ENCODE measurements at places on chromosomes 12 and 14.

- no peak for DNase-seq
Observed at GRCh38 chr12:128339631-128340030, 72.7 kb downstream of the TMEM132C start.

- DNase-seq = no peak
Observed at GRCh38 chr12:76622915-76623314, 63.3 kb upstream of the OSBPL8 start.

- DNase-seq = no peak
Observed at GRCh38 chr12:51961834-51962233, 10.3 kb downstream of the ACVR1B start.

- DNase-seq = no peak
Observed at GRCh38 chr12:80553316-80553715, 109.3 kb downstream of the PTPRQ start.

GRCh38 chr14:64612021-64612380 lies 62.2 kb downstream of the PPP1R36 start:
- no peak for DNase-seq

DNA sequence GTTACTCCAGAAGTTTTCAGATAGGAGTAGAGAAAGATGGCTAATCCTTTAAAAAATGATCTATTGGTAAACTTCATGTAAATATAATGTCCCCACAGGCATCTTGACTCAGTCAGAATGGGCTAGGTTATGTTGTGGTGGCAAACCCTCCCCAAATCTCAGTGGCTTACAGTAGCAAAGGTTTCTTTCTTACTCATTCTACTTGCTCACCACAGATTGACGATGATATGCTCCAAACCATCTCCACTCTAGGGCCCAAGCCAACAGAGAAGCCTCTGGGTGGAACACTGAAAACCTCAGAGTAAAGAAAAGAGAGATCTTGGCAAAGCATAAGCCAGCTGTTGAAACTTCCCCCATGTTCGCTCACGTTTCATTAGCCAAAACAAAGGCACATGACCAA lies 146.4 kb downstream of the EMP1 start:
- DNase-seq = no peak

DNA sequence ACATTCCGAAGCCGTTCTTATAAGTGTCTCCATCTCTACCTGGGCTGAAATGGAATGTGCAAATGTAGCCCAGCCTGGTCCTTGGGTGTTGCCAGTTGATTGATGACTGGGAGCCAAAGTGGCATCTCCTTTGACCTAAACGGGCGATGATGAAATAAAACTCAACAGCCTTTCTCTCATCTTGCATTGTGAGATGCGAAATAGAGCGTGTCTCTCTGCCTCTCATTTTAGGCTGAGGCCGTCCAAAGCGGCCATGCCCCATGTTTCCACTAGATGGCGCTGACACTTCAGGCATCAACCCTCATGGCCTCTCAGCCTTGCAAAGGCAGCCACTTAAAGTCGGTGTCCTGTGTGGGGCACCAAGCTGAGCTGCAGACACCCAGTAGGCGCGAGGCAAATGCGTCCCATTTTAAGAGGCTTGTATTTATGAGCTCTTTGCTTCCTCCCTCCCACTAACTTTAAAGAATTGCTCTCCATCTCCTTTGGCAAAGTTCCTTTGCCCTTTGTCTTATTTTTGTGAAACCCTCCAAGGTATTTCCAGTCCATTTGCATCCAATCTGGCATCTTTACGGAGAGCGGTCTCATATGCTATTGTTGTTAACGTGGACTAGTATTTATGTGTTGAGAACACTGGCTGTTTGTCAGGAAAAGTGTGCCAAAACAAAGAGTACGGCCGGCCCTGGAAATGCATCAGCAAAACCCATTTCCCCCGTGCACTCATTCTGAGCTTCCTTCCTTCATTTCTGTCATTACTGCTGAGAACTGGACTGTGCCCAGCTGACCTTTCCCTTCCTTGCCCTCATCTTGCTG lies 25.0 kb downstream of the GPRC5A start:
- peak; percentile 55 for DNase-seq

- DNase-seq = no peak
Observed at GRCh38 chr12:87119713-87120112, 863.5 kb upstream of the MGAT4C start.

DNA sequence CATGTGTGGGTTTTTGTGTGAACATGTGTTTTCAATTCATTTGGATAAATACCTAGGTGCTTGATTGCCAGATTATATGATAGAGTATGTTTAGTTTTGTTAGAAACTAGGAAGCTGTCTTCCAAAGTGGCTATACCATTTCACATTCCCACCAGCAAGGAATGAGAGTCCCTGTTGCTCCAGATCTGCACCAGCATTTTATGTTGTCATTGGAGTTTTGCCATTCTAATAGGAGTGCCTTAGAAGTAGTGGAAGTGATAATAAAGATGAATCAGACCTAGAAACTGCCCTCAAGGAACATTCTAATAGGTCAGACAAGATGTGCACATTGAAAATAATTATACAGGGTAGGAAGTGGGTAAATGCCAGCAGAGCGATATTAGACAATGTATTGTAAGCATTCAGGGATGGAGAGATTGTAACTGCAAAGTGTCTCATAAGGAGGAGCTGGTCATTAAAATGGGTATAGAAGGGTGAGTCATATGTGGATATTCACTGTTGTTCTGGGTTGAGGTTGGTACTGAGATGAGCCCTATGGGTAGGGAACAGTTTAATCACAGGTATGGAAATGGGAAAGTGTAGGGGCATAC lies 71.4 kb downstream of the MNAT1 start:
- no peak for DNase-seq

GRCh38 chr12:3453990-3454680 lies 36.9 kb upstream of the PRMT8 start:
- DNase-seq = no peak

GRCh38 chr12:48750769-48751356 lies 34.4 kb upstream of the CCNT1 start:
- DNase-seq = no peak

- DNase-seq = no peak
Observed at GRCh38 chr14:104111301-104112112, 26.0 kb downstream of the ASPG start.

DNA sequence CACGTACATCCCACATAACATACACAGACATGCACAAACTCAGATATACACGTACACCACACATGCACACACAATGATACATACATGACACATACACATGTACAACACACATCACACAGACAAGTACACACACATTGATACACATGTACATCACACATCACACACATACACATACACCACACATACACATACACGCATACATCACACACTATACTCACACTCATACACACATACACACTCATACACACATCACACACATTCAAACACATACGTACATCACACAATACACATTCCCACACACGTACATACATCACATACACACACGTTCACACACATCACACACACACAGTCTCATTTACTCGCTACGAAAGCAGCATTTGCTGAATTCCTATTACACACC lies 4.5 kb downstream of the ZNF605 start:
- no peak for DNase-seq

GRCh38 chr14:78448164-78449094 lies 278.3 kb downstream of the NRXN3 start:
- peak; percentile 48 for DNase-seq

DNA sequence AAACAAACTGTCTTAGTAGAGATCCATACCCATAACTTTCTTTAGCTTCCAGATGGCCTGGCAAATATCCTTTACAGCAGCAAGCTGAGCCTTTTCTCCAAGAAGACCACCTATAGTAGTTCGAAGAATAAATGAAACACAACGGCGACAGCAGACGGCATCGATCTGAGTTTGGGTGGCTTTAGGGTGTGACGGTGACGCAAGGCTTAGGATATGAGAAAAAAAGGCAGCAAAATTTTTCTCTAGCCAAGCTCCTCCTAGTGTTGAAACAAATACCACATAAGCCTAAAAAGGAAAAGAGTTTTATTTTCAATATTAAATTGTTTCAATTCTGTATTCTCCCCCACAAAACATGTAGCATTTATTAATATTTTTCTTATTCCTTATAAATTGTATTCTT lies 33.3 kb downstream of the HEATR5A start:
- no peak for DNase-seq

DNA sequence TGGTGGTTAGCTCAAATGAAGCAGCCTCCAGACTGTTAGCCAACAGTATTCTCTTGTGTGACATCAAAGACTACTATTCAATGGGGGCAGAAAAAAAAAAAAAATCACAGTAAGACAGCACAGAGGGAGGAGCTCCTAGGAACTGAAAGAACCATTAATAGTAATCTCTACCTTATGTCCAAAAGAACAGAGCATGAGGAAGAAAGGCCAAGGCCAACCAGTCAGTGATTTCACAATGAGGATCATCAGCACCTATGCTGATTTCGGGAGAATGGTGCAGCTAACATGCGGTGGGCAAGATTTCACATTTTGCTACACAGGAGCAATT lies 66.3 kb upstream of the SOX5 start:
- no peak for DNase-seq

DNA sequence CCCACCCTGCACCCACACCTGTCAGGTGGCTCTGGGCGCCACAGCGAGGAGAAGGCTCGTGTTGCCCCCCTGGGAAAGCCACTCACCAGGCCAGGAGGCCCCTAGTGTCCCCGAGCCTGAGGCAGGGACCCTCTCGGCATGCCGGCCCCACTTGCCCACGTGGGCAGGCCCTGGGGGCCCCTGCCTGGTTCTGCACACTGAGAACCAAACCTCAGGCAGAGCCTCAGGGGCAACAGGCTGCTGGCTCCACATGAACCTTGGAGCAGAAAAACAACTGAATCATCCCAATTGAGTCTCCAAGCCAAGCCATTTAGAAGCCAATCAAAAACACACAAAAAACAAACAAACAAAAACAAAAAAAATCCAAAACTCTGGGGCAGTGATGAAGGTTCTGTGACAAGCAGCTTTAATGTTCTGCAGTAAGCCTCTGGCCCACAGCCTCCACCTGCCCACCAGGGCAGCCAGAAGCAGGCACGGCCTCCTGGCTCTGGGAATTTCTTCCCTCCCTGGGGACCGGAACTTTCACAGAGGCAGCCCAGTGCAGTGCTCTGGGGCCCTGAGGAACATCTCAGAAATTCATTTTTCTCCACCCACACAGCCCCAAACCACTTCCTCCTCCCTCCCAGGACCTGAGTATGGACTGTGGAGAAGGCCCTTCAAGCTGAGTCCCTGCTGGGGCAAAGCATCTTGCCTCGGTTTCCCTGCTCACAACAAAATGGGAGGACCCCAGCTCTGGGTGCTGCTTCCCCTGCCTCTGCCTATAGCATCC lies 90.2 kb downstream of the CHGA start:
- peak; percentile 20 for DNase-seq

DNA sequence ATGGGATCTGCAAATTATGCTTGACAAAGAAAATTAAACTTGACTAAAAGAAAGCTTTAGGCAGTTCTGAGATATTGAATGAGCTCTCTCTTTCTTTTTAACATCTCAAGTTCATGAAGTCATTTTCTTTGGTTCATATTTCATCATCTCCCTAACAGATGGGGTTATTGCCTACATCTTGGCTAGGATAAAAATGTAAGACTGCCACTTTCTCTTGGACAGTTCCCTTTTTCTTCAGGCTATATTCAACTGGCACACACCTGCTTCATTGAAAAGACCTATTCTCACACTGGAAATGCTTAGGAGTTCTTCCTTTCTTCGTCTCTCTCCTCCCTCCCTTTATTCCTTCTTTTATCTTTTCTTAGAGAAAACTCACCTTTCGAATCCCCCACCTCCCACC lies 355.9 kb upstream of the SEL1L start:
- peak; percentile 16 for DNase-seq

GRCh38 chr14:100714258-100714892 lies 12.3 kb upstream of the DLK1 start:
- peak; percentile 78 for DNase-seq

- peak; percentile 81 for DNase-seq
Observed at GRCh38 chr14:66081594-66082376, 404.4 kb upstream of the CCDC196 start.

- peak; percentile 77 for DNase-seq
Observed at GRCh38 chr14:103185051-103186029, 62.1 kb downstream of the TNFAIP2 start.

- no peak for DNase-seq
Observed at GRCh38 chr12:115401761-115402160, 717.8 kb upstream of the TBX3 start.

DNA sequence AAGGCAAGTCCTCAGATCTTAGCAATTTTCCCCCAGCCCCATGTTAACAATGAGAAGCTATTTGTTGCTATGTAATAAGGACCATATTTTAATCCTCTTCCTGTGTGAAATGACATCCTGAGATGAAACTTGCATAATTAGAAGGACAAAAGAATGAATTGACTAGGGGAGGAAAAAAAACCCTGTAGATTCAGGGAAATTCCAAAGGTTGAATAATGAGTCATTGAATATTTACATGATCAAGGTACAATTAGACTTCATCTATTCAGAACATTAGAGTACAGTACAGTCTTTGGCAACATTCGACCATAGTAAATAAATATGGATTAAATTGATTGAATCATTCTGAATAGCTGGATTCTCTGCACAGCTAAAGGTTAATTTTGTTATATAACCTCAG lies 9.4 kb downstream of the MYBPC1 start:
- DNase-seq = no peak

DNA sequence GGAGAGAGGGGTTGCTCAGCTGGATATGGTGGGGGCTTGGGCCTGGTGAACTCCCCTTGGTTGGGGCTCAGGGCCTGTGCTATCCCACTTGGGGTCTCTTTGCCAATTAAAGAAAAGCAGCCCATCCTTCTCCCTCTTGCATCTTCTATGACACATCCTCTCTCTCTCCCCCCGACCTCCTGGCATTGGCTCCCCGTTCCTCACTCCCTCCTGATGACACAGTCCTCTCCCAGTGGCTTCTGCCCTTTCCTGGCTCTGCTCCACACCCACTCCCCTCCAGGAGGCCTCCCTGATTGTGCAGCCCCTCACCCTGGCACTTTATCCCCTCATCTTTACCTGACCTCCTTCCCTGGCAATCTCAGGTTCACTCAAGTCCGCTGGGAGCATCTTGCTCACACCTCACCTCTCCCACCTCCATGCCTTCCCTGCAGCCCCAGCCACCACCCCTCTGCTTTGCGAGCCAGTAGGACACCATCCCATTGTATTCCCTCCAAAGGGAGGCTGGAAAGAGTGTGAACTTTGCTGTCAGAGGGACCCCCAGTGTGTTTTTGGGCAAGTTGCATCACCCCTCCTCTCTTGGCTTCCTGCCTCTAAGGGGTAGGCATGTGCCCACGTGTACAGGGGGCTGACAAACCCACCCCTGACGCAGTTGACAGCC lies 10.7 kb downstream of the KRT80 start:
- no peak for DNase-seq

- no peak for DNase-seq
Observed at GRCh38 chr14:104632781-104633180, 28.2 kb upstream of the TMEM179 start.

- DNase-seq = no peak
Observed at GRCh38 chr14:62015243-62015642, 253.0 kb downstream of the SNAPC1 start.

Data from NCI-H2171 treated with DMSO at 0.1 percent for 48 hours (cell line).